ENCODE measurements at places on chromosomes 3 and 15.
A peak's percentile ranks its signal among the peaks of the same experiment; 100 is the strongest.

GRCh38 chr3:173793963-173794362 is 396.4 kb downstream of the NLGN1 start:
- no peak for DNase-seq

DNA sequence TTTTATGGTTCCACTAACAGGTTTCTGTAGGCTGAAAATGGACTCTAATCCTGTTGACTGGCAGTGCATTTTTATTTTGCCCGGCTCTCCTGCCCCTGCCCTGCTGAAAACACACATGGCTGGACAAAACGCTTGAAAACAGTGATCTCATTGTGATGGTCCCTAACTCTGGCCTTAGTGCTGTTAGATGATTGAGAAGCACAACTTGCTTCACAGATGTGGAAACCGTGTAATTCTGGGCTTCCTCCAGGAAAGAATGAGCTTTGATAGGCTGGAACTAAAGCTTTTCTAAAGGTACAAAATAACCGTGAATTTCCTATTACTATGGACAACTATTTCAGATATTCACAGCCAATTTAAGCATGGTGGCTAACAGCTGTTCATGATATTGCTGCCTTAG is 121.4 kb downstream of the VGLL3 start:
- DNase-seq, result no peak

DNA sequence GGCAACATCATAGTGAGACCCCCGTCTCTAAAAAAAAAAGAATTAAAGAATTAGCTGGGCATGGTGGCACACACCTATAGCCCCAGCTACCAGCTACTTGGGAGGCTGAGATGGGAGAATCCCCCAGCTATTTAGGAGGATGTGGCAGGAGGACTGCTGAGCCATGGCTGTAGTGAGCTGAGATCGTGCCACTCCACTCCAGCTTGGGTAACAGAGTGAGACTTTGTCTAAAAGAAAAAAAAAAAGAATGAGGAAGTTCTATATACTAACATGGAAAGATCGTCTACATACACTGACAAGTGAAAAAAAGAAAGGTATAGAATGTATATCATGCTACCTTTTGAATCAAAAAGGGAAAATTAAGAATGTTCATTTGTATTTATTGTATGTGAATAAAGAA is 83.9 kb upstream of the CDAN1 start:
- DNase-seq, result no peak

- no peak for DNase-seq
Observed at GRCh38 chr15:90402223-90402622, 14.2 kb downstream of the IQGAP1 start.

DNA sequence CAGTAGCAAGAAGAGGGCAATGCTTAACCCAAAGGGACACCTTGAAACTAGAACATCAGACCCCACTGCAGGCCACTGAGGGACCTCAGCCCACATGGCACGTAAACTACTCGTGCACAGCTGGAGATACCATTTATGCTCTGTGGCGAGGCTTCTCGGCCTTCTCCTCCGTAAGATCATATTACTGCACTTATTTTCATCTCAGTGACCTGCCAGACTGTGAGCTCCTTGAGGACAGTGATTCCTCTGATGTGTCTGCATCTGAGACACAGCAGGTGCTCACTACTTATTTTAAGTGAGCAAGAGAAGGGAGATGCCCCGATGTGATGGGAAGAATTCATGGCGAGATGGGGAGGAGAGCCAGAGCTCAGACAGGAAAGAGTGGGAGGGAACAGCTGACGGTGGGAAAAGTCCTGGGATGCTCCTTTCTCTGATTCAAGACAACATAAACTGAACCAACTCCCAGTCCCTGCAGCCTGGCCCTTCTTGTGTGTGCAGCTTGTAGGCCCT is 137.6 kb downstream of the RPLP1 start:
- no peak for DNase-seq

GRCh38 chr3:104628185-104628789 is 738.4 kb upstream of the ALCAM start:
- no peak for DNase-seq

- no peak for DNase-seq
Observed at GRCh38 chr3:128345196-128345595, 121.5 kb downstream of the DNAJB8 start.

- peak; percentile 38 for DNase-seq
Observed at GRCh38 chr15:85858586-85859375, 64.1 kb upstream of the KLHL25 start.

DNA sequence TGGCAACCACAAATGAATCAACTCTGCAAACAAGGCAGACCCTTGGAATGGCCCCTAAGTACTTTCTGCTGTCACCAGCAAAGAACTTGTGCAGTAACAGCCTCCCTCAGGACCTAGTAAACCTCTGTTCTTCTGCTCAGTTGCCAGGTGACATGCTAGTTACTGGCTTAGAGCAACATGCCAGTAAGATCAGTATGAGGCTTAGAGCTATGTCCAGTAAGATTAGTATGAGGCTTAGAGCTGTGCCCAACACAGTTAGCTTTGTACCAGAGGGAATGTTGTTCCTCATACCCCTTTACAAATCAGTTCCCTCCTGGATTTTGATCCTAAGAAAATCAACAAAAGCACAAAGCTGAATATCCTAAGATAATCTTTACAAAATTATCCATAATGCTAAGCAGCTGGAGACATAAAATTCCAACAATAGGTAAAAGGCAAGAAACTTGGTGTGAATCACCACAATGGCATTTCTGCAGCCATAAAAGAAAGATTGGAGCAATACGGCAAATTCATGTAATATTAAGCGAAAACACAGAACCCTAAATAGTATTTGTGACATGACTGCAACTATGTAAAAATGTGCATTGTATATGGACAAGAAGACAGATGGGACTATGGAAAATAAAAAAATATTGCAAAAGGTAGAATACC is 107.3 kb upstream of the LPP start:
- DNase-seq, result no peak

DNA sequence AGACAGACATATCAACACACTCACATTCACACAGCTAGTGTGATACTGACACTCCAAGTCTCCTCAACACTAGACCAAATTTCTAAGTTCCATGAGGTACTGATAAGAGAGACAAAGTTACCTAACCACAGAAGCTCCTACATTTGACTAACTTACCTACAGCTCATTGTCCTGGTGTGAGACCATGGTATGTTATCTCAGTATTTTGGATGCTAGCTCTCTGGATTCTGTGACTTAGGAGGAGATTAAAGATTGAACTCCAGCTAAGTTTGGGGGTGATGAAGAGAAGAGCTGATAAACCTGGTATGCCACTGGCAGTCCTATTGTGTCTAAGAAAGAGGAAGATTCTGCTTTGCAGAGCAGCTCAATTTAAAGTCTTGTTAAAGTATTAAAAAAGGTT is 144.0 kb upstream of the MYRIP start:
- DNase-seq, result no peak

DNA sequence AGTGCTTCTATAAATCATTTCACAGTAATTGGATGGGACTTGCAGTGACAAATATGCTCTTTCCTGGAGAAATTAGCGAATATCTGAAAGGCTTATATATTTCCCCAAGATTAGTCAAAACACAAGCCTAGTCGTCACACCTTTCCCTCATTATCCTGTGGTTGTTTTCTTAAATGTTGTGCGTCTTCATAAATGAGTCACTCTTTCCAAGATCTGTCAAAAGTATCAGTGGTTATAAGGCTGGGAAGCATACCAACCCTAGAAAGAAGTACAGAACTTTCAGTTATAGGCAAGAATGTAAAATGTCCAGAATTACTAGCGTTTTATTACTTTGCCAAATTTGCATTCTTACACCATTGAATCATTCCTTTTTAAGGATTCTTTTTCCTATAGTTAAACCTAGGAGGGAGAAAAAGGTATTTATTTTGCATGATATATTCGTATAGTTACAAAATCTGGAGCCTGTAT is 33.6 kb downstream of the TMEM212 start:
- no peak for DNase-seq

- DNase-seq, result no peak
Observed at GRCh38 chr3:121152573-121152972, 244.6 kb downstream of the STXBP5L start.

GRCh38 chr15:88388686-88389085 is 78.5 kb downstream of the MRPL46 start:
- no peak for DNase-seq

- no peak for DNase-seq
Observed at GRCh38 chr3:187456250-187456649, 88.1 kb downstream of the RTP4 start.

DNA sequence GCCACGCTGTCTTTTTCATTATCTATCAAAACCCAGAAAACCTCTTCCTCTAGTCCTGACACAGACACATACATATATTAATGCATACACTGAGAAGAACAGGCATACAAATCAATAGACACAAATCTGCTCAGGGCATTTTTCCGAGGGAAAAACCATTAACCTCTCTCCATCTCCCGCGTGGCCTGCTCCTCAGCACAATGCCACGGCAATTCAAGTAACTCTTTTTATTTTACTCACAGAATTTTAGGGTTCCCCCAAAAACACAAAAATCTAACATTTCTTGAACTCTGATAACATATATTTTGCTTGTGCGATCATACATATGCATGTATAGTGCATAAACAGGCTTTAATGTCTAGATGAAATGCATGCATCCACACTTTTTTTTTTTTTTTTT is 110.8 kb upstream of the NSMCE3 start:
- no peak for DNase-seq

GRCh38 chr3:136840252-136840651 is 21.3 kb downstream of the SLC35G2 start:
- no peak for DNase-seq

GRCh38 chr3:138769616-138770015 is 65.1 kb downstream of the PIK3CB start:
- no peak for DNase-seq

- DNase-seq, result no peak
Observed at GRCh38 chr15:90002428-90002844, 1.3 kb downstream of the ZNF710 start.

GRCh38 chr15:73922186-73923151 is 3.8 kb upstream of the LOXL1 start:
- DNase-seq, result no peak

- no peak for DNase-seq
Observed at GRCh38 chr3:168047190-168047795, 48.4 kb downstream of the GOLIM4 start.

DNA sequence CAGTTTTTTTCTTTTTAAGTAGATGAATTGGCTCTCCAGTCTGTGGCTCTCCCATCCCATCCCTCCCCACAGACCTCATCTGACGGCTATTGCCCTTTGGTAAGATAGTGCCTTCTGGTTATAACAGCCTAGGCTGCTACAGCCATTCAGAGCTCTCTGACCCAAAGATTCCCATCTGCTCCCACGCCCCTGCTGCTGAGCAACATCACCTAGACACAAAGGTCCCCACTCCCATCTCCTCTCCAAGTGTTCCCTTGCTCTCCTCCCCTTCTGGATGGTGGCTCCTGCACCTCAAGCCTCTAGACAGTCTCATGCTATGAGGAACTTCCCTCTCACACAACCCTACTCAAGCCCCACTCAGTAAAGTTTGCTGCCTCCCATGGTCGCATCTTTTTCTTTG is 23.7 kb downstream of the FBXW12 start:
- DNase-seq, result no peak

DNA sequence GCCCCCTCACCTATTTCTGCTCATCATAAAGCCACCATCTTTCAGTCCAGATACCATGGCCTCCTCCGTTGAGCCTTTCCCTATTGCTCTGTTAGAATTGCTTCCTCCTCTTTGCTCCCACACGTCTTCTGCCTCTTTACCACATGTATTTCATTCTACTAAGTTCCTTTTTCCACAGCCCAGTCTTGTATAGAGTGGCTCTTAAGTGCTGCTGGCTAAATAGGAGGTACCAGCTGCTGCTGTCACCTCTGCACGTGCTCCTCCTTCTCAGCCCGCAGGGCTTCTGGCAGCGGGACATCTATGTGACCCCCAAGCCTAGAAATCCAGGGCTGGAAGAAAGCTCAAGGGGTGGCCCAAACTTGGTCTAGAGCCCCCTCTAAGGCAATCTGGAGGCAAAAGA is 38.8 kb upstream of the PLXND1 start:
- no peak for DNase-seq

DNA sequence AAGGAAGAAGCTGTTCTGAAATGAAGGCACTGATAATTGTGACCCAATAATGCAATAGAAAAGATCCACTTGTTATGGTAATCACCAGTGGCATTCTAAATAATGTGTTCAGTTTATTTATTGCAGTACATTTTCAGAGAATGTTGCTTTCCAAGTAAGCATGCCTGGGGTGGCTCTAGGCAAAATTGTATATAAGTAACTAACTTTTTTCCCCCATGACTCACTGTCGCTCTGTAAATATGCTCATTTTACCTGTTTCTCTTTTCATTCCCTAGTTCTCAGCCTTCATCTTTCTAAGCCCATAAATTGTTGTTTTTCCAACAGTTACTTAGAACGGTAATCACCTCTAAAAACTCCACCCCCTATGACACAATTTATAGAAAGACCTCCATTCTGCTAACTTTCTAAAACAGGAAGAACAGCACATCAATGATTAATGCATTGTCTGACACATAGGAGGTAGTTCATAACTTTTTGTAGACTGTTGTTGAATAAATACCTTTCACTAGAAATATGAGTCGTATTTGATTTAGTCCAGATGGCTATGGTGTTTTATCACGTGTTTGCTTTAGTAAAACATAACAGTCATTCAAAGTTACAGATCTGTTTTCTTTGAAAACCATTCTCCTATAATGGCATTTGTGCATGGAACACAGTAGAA is 143.1 kb downstream of the LSAMP start:
- no peak for DNase-seq

- no peak for DNase-seq
Observed at GRCh38 chr15:88838667-88839066, 35.4 kb downstream of the ACAN start.

GRCh38 chr15:31563421-31563820 is 236.8 kb downstream of the KLF13 start:
- DNase-seq, result no peak

DNA sequence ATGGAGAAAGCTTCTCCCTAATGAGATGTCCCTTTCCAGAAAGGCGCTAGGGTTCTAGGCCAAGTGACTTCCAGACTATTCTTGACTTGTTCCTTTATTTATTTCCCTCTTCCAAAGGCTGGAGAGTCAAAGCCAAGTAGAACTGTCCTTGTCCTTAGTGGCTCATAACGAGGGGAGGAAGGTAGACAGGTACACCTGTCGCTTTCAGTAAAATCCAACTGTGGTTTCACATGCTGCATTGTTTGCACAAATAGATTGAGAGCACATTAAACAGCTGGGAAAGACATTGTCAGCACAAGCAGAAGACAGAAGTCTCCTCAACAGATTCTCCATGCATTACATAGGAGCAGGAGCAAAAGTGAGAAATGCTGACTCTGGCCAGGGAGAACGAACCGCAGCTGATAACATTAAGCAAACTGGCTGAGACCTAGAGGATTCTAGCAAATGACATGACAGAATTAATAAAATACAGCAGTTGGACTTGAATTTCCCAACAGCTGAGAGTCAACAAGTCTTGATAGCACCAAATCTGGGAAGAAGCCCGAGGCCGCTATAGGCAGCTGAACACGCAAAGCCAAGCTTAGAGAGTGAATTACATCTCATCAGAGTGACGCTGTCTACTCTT is 227.7 kb downstream of the TLE3 start:
- DNase-seq, result no peak

DNA sequence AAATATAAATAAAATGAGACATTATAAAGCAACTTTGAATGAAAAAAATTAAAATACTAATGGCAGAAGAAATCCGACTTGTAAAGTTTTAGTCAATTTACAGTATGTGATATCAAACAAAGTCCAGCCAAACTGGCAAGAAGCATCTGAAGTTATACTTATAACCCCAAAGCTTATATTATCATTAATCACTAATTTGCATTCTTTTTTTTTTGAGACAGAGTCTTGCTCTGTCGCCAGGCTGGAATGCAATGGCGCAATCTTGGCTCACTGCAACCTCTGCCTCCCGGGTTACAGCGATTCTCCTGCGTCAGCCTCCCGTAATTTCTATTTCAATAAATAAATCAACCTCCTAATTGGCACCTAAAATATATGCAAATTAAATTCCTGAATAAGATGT is 80.1 kb downstream of the AQR start:
- DNase-seq, result no peak
